Right ventricle myocardium inferior (tissue), 1 donor: ENCODE measurements at places on chromosomes 11 and 22. TPM values are rescaled to one million over a fixed set of nuclear protein-coding genes. Genes with fewer than 3 reads are reported as not detected.
A peak's percentile ranks its signal among the peaks of the same experiment; 100 is the strongest.

DNA sequence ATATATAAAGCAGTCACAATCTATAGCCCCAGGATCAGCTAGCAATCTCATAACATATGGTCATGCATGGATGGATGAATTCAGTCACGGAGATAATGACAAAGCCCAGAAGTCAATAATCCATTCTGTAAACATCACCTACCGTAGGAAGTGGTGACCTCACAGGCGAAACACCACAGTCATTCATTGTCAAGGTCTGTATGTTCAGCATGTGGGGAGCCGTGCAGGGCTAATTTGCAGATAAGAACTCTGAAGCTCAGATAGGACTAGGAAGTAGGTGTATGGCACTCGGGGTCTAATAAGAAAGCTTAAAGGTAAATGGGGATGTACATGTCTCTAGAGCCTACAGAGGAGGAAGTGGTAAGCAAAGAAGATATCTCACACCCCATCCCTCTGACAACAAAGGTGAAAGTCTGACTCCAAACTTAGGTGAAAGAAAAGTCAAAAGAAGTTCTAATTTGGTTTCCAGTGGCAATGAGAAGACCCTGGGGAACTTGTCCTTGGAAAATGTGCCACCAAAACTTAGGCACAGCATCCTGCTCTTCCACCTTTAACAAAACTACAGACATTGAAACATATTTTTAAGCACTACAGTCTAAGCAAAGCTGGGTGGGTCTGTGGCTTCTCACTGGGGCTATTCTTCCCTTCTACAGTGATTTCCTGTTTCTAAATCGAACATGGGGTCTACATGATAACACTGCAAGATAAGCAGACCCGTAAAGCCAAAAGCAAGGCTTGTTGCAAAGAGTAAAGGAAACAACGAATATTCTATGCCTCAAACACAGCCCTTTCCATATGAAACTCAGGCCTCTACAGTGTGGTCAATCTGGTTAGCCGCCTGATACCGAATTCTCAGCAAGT lies 5.2 kb downstream of the CRTAM start:
- no peak for DNase-seq

MPPED1 gene
- total RNA-seq, result not detected

GLB1L2 gene
- 0.32 TPM for total RNA-seq

ARHGAP8 gene
- total RNA-seq, result 0.16 TPM

DNA sequence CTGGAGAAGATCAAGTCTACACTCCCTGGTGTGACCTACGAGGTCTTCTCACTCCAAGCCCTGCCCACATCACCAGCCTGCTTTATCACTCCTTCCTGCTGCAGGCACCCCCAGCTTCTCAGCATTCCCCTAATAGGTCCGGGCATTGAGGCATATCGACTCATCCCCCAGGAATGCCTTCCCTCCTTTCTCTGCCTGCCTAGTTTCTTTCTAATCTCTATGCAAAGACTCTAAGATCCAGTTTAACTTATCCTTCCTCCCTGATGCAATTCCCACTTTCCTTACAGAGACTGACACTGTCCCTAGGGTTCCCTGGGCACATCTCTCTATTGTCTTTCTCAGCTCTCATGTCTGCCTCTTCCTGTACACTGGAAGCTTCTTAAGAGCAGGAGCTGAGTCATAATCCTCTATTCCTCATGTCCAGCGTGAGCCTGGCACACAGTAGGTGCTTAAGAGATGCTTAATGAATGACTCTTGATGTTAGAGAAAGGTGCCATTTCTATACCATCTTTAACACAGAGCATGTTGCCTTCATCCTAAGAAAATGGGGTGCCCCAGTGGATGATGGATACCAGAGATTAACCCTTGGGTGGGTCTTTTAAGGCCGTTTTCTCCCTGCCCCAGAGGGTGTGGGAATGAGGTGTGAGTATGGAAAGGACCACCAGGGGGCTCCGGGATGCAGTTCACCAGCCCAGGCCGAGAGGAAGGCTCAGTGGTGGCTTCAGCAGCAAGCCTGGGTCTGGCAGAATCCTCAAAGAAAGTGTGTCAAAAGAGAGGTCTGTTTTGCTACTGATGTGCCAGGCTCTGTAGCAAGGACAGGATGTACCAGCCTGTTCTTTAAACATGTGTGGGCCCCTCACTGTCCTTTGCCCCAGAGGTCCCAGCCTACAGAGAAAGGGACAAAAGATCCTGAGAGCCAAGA lies 34.7 kb downstream of the PARVA start:
- DNase-seq, result no peak

DNA sequence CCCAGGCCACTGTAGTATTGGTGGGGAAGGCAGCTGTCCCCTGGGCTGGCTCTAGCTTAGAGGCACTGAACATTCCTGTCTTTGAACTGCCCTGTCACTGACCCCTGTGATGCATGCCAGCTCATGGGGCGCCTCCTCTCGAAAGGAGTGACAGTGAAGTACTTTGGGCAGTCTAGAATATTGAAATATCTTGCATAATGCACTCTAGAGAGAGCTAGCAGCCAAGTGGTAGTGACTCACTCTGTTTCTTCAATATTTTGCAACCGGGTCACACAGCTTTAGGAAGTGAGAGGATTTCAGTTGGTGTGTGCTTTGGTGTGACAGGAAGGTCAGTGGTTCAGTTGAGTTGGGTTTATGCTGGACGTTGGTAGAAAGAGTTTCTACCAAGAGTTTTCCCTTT lies 35.5 kb upstream of the ST14 start:
- peak; percentile 88 for DNase-seq

- no peak for DNase-seq
Measured at GRCh38 chr11:70296681-70297080, 26.2 kb downstream of the PPFIA1 start.

DNA sequence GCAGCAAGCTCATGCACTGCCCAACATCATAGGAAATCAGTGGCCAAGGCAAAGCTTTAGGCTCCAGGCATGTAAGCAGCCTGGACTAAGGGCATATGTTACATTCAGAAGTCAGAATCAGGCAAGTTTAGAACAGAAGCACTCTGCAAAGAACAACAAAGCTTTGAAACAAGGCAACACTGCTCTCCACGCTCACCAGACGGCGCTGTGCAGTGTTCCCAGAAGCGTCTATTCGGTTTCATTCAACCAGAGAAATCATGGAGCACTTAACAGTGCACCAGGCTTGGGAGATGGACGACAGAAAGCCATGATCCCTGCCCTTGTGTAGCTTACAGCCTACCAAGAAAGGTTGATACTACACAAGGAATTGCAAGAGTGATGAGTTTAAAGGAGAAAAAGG lies 555.8 kb downstream of the BUD13 start:
- DNase-seq, result no peak

DNA sequence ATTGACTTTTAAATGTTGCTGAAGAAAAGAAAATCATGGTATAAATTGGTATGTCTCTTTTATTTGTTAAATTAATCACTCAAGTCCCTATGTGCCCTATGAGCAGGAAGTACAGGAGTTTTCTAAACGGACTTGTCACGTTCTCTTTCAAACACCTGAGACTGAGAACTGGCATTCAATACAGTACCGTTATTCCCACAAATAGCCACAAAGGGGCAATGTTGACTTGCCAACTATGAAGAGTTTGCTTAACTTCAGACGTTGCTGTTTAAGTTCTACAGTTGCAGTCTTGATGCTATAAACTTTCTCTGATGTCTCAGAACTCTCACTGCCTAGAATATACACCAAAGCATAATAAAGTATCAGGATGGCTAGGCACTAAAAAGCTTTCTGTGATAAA lies 7.6 kb downstream of the OR56A1 start:
- DNase-seq, result no peak

GRCh38 chr22:26977741-26978376 lies 320.5 kb downstream of the MIAT start:
- DNase-seq, result no peak

- no peak for DNase-seq
Measured at GRCh38 chr11:35376613-35377012, 42.7 kb downstream of the SLC1A2 start.
